Naive B cell (primary cell): ENCODE measurements at places on chromosomes 2 and 18. TPM values are rescaled to one million over a fixed set of nuclear protein-coding genes. Genes with fewer than 3 reads are reported as not detected.
A peak's percentile ranks its signal among the peaks of the same experiment; 100 is the strongest.

- no peaks in the 10 kb centered on the region for H3K36me3 ChIP-seq
- no peaks in the 10 kb centered on the region for H3K4me1 ChIP-seq
- DNase-seq: no peak
- H3K27me3 ChIP-seq: no peaks in the 10 kb centered on the region
- H3K27ac ChIP-seq: no peak overlapping the region
- H3K4me3 ChIP-seq: no peak overlapping the region
These were observed 2012.5 kb upstream of the LRRTM1 start for GRCh38 chr2:82317012-82317411.

GRCh38 chr2:236682651-236683422 lies 113.2 kb downstream of the ACKR3 start:
- H3K4me3 ChIP-seq: no peak overlapping the region
- H3K27me3 ChIP-seq: peaks cover 11% of the 10 kb centered on the region
- DNase-seq: no peak
- no peak overlapping the region for H3K27ac ChIP-seq

- H3K4me3 ChIP-seq: no peak overlapping the region
- H3K27ac ChIP-seq: no peak overlapping the region
- DNase-seq: no peak
- no peaks in the 10 kb centered on the region for H3K36me3 ChIP-seq
- H3K4me1 ChIP-seq: no peaks in the 10 kb centered on the region
- no peaks in the 10 kb centered on the region for H3K27me3 ChIP-seq
These were observed 188.8 kb downstream of the TSN start for GRCh38 chr2:121944072-121944831.

DNA sequence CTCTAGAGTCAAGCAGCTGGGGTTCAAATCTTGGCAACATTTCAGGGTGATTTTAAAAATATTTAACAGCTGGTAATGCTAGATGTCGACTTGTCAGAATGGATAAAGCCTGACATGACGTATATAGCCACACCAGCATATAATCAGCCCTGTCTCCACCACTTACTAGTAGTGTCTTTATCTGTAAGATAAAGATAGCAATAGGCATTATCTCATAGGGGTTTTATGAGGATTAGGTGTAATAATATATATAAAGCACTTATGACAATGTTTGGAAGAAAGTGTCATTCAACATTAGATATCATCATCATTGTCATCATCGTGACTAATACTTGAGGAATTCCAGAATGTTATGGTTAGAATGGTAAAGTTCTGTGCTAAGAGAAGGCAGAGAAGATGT lies 369.0 kb upstream of the CWC22 start:
- DNase-seq: no peak
- H3K4me1 ChIP-seq: no peaks in the 10 kb centered on the region
- no peaks in the 10 kb centered on the region for H3K27me3 ChIP-seq

DNA sequence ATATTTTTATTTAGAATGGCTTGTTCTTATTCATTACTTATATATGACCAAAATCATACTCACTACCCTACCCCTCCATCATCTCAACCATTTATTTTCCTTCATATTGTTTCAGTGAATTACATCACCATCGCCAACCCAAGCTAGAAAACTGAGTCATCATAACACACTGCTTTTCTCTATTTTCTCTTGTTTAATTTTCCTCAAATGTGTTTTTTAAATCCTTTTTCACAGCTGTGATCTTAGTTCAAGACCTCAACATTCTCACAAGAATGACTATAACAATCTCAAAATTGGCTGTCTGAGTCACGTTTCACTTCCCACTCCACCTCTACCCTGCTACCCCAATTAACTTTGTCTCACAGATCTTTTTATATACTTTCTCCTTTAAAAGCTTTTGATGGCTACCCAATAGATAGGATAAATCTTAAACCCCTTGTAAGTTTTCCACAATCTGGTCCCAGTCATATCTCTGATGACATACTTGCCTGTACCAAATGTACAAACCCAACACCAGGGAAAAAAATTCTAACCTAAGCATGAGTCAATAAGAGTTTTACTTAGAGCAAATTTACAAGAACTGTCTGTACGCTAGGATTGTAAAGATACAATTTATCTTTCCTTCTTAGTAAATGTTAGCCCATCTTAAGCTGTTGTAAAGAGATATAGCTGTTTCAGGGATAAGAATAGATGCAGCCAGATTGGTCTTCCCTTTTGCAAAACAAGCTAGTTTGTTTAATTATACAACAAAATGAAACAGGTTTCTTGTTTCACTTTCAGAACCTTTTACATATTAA lies 635.1 kb upstream of the SLC39A10 start:
- H3K4me1 ChIP-seq: peaks cover 5% of the 10 kb centered on the region
- H3K27me3 ChIP-seq: no peaks in the 10 kb centered on the region
- H3K36me3 ChIP-seq: no peaks in the 10 kb centered on the region
- no peak overlapping the region for H3K27ac ChIP-seq
- DNase-seq: no peak

GRCh38 chr18:11004294-11004693 lies 145.1 kb downstream of the PIEZO2 start:
- H3K4me3 ChIP-seq: no peak overlapping the region
- DNase-seq: no peak
- H3K4me1 ChIP-seq: no peaks in the 10 kb centered on the region
- no peak overlapping the region for H3K27ac ChIP-seq

Gene TNS1
- 0.57 TPM for polyA plus RNA-seq

DNA sequence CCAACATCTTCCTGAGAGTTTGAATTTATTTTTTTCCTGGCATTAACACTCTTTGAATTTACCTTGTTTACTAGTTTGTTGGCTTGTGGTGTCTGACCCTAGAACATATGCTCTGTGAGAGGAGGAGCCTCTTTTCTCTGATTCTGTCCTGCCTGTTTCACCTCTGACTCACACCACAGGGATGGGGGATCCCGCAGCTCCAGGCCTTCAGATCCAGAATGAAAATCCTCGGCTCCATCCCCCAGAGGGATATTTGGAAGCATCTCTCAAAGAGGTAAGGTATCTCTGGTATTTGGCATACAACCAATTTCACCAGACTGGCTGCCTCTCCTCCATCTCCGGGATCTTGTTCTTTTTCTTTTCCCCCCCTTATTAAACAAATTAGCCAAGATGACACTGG lies 104.7 kb downstream of the GPR39 start:
- no peak overlapping the region for H3K27ac ChIP-seq
- DNase-seq: no peak
- no peaks in the 10 kb centered on the region for H3K4me1 ChIP-seq
- H3K27me3 ChIP-seq: no peaks in the 10 kb centered on the region

DNA sequence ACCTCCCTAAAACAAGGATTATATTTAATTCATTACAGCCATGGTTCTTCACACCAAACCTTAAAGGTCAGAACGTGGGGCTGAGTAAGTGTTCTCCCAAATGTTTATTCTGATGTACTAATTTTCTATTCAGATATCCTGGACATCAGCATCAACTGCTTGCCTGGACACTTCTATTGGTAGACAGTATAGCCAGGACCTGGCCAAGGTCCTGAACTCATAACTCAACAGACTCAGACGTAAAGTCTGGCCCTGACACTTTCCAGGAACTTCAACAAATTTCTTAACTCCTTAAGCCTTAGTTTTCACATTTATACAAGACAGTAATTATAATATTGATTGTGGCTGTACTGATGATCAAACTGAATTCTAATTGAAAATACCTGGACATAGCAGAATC lies 89.1 kb downstream of the AKAIN1 start:
- H3K4me3 ChIP-seq: no peak overlapping the region
- H3K4me1 ChIP-seq: no peaks in the 10 kb centered on the region
- no peaks in the 10 kb centered on the region for H3K36me3 ChIP-seq
- DNase-seq: no peak
- no peaks in the 10 kb centered on the region for H3K27me3 ChIP-seq
- H3K27ac ChIP-seq: no peak overlapping the region

- H3K27me3 ChIP-seq: peaks cover 16% of the 10 kb centered on the region
- no peak overlapping the region for H3K4me3 ChIP-seq
- no peaks in the 10 kb centered on the region for H3K36me3 ChIP-seq
- no peak for DNase-seq
- no peak overlapping the region for H3K27ac ChIP-seq
These were observed 95.2 kb downstream of the TTC32 start for GRCh38 chr2:19806591-19806990.

DNA sequence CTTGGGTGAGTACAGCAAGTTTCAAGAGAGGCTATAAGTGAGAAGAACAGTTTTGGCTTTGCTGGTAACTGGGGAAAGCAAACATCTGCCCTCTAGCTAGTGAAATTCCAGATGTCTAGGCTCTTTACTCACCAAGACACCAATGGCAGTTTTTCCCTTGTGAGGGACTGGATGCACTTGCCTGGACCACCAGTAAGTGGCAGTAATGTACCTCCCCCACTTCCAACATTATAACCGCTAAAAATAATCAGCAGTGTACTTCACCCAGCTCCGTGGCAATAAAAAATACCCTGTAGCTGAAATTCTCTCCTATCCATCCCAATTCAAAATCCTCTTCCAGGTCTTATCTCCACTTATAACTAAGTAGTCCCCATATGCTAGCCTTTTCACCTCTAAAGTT lies 383.9 kb downstream of the ARHGAP15 start:
- H3K4me1 ChIP-seq: no peaks in the 10 kb centered on the region
- peaks cover 42% of the 10 kb centered on the region for H3K36me3 ChIP-seq
- no peak for DNase-seq
- H3K27ac ChIP-seq: no peak overlapping the region
- H3K4me3 ChIP-seq: no peak overlapping the region

- H3K27me3 ChIP-seq: peaks cover 4% of the 10 kb centered on the region
- no peaks in the 10 kb centered on the region for H3K4me1 ChIP-seq
- no peak for DNase-seq
- no peak overlapping the region for H3K27ac ChIP-seq
These were observed 311.9 kb downstream of the GBX2 start for GRCh38 chr2:235856151-235856854.

Gene SNRNP27
- polyA plus RNA-seq: 91.9 TPM

Gene TANC1
- not detected for polyA plus RNA-seq

Gene CYP26B1
- not detected for polyA plus RNA-seq

Gene LRATD1
- not detected for polyA plus RNA-seq

- H3K27ac ChIP-seq: no peak overlapping the region
- H3K4me3 ChIP-seq: no peak overlapping the region
- peaks cover 47% of the 10 kb centered on the region for H3K4me1 ChIP-seq
These were observed 86.4 kb downstream of the NCOA1 start for GRCh38 chr2:24577481-24577880.

- DNase-seq: no peak
- H3K4me3 ChIP-seq: no peak overlapping the region
- no peaks in the 10 kb centered on the region for H3K4me1 ChIP-seq
- no peaks in the 10 kb centered on the region for H3K36me3 ChIP-seq
- H3K27ac ChIP-seq: no peak overlapping the region
These were observed 25.5 kb upstream of the E2F6 start for GRCh38 chr2:11491348-11491933.

- H3K27me3 ChIP-seq: peaks cover 7% of the 10 kb centered on the region
- H3K4me3 ChIP-seq: no peak overlapping the region
- H3K36me3 ChIP-seq: no peaks in the 10 kb centered on the region
- peak; percentile 29 for DNase-seq
- peaks cover 14% of the 10 kb centered on the region for H3K4me1 ChIP-seq
These were observed 28.4 kb downstream of the M1AP start for GRCh38 chr2:74619651-74620297.

- no peaks in the 10 kb centered on the region for H3K27me3 ChIP-seq
- DNase-seq: no peak
- H3K4me1 ChIP-seq: no peaks in the 10 kb centered on the region
These were observed 43.0 kb upstream of the RHOB start for GRCh38 chr2:20403774-20404312.

Gene B4GALT6
- not detected for polyA plus RNA-seq

Gene RAB17
- not detected for polyA plus RNA-seq

Gene SLC4A3
- polyA plus RNA-seq: not detected

DNA sequence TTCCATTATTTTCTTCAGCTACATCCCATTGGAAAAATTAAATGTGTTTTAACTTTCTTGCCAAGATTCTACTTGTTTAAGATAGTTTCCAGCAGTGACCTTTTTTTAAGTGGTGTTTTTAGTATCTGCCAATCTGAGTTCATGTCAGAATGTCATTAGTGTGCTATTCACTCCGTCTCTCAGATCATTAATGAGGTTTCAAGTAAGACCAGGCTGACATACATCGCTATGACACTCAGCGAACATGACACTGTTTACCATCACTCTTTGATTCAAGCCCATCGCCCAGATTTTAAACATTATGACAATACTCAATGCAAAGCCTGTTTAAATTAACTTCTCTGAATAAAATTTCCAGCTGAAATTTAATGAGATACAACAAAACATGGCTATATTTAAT lies 272.0 kb upstream of the KYNU start:
- no peak for DNase-seq
- H3K4me3 ChIP-seq: no peak overlapping the region
- H3K4me1 ChIP-seq: no peaks in the 10 kb centered on the region
- no peaks in the 10 kb centered on the region for H3K36me3 ChIP-seq

Gene NR4A2
- 39.7 TPM for polyA plus RNA-seq

Gene LYPD6B
- polyA plus RNA-seq: 5.5 TPM

Gene KCTD1
- polyA plus RNA-seq: not detected

DNA sequence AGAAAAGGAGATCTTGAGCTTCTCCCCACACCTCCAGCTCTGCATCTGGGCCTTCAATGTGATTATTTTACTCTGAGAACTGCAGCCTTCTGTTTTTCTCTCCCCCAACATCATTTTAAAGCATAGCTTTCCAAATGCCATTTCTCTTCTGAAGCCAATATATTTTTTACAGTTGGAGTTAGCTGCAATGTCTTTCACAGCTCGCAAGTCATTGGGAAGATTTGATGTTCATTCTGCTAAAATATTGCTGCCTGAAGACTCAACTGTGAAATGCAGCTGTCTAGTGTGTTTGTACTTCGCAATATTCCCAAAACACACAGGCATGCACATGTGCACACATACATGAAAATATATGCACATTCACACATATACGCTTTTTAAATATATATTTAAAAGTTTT lies 295.3 kb downstream of the LRRTM1 start:
- H3K4me3 ChIP-seq: no peak overlapping the region
- no peaks in the 10 kb centered on the region for H3K27me3 ChIP-seq
- no peak for DNase-seq
- no peaks in the 10 kb centered on the region for H3K36me3 ChIP-seq
- H3K4me1 ChIP-seq: no peaks in the 10 kb centered on the region

DNA sequence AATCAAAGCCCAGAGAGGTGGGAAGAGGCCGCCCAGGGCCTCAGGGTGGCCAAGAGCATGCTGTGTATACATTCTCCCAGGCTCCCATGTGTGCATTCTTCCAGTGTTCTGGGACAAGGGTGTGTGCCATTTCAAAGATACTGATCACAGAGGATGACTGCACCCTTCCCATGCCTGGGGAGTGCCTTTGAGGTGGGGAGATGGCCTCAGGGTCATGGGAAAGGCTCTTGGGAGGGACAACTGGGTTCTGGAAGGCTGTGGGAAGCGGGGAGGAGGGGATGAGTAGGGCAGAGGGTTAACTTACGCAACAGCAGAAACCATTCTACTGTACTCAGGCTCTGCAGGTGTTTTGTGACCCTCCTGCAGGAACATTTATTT lies 40.9 kb downstream of the KLHL29 start:
- DNase-seq: no peak
- no peak overlapping the region for H3K27ac ChIP-seq
- no peaks in the 10 kb centered on the region for H3K4me1 ChIP-seq
- H3K27me3 ChIP-seq: peaks cover 5% of the 10 kb centered on the region
- no peaks in the 10 kb centered on the region for H3K36me3 ChIP-seq

- H3K4me1 ChIP-seq: peaks cover 13% of the 10 kb centered on the region
- no peaks in the 10 kb centered on the region for H3K27me3 ChIP-seq
- peaks cover 17% of the 10 kb centered on the region for H3K36me3 ChIP-seq
These were observed 42.8 kb downstream of the NRP2 start for GRCh38 chr2:205725059-205725458.

- no peak for DNase-seq
- H3K36me3 ChIP-seq: peaks cover 6% of the 10 kb centered on the region
- peak overlapping the region; percentile 9 for H3K27ac ChIP-seq
- H3K4me1 ChIP-seq: peaks cover 36% of the 10 kb centered on the region
These were observed 175.1 kb downstream of the FAM210A start for GRCh38 chr18:13551305-13551603.

Gene GTF2A1L
- polyA plus RNA-seq: not detected
